Activated naive CD8-positive, alpha-beta T cell treated with anti-CD3 and anti-CD28 coated beads, Interleukin-2, amount 10 ng/mL, durations not matched to agents 7 days and 5 days (primary cell): ENCODE measurements at places on chromosomes 5 and 9.
A peak's percentile ranks its signal among the peaks of the same experiment; 100 is the strongest.

GRCh38 chr5:118253225-118254061 is 734.9 kb downstream of the DTWD2 start:
- H3K36me3 ChIP-seq: no peaks in the 10 kb centered on the region
- peaks cover 2% of the 10 kb centered on the region for H3K4me1 ChIP-seq
- H3K27ac ChIP-seq: no peak overlapping the region
- no peak for DNase-seq
- H3K4me3 ChIP-seq: no peak overlapping the region

DNA sequence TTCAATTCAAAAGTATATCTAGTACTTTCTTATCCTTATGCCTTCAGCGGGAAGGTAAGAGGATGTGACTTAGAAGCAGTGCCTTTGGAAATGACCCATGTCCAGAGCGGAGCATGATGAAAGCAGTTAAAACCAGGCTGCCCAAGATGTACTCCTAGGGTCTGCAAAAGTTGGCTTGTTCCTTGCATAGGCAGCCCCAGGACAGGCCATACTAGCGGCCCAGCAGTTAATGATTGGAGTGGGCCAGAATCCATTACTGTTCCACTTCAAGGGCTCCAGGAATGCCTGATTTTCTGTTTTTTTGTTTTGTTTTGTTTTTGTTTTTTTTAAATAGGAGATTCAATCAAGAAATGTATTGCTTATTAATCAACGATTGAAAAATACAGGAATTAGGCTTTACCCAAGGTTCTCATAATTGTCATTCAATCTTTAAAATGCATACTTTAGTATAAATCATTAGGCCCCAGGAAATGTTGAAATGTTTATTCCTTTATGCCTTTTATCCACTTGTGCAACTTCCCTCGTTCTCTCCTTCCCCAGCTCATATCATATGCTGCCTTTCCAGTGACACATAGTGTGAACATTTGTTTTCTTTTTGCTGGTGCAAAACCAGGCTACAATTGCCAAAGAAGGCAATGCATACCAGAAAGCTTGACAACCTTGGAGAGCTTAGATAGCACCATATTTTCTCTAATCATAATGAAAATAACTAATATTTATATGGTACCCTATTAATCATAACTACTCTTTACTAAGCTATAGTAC is 190.8 kb downstream of the ARHGEF28 start:
- H3K27me3 ChIP-seq: peaks cover 11% of the 10 kb centered on the region
- no peaks in the 10 kb centered on the region for H3K4me1 ChIP-seq
- no peak overlapping the region for H3K4me3 ChIP-seq
- H3K27ac ChIP-seq: no peak overlapping the region

- H3K36me3 ChIP-seq: peaks cover 26% of the 10 kb centered on the region
- H3K27ac ChIP-seq: no peak overlapping the region
- no peaks in the 10 kb centered on the region for H3K4me1 ChIP-seq
Measured at GRCh38 chr9:122239722-122240121, 11.0 kb upstream of the LHX6 start.

DNA sequence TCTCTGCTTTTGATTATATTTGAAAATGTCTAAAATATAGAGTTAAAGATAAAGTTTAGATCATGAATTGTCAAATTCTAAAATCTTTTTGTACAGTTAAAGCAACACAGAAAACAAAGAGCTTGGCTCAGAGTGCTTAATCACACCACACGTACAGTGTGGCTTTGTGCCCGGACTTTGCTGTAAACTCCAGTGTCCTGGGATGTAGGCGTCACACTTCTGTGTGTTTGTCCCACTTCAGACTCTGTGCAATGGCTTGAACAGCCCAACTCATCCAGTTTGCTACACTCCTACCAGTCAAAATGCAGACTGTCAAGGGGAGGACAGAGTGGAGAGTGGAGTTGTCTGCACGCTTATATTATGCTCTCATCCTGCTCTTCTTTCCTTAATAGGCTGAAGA is 45.3 kb downstream of the SMARCA2 start:
- H3K36me3 ChIP-seq: peaks cover 39% of the 10 kb centered on the region
- no peak overlapping the region for H3K27ac ChIP-seq
- peaks cover 10% of the 10 kb centered on the region for H3K4me1 ChIP-seq

DNA sequence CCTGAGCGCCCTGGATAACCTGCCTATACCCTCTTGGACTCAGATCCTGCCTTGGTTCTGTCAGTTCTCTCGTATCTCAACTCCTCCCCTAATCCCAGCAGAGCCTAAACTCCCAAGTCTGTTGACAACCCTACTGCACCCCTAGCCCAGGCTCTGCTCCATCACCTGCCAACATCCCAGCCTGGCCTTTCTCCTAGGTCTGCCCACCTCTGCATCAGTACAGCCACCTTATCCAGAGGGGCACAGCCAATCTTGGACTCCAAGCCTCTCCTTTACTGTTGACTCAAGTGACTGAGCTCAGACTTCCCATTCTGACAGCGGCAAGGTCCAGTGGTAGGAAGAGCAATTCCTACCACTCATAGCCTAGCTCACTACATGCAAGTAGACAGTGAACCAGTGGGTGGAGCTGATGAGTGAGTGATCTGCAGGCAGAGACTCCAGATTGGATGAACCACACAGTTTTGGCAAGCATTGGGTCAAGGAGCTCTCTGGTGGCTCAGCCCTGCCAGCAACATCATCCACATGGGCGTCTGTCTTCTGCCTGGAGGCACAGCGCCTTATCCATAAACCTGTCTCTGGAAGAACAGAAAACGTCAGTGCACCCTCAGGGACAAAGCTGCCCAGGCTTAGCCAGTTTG is 26.5 kb downstream of the TRMO start:
- peaks cover 9% of the 10 kb centered on the region for H3K36me3 ChIP-seq
- peaks cover under 1% of the 10 kb centered on the region for H3K4me1 ChIP-seq
- H3K27ac ChIP-seq: no peak overlapping the region

- no peak for DNase-seq
- no peak overlapping the region for H3K27ac ChIP-seq
- no peak overlapping the region for H3K4me3 ChIP-seq
- H3K36me3 ChIP-seq: no peaks in the 10 kb centered on the region
Measured at GRCh38 chr5:172427202-172427601, 27.1 kb downstream of the SH3PXD2B start.

GRCh38 chr5:150057996-150058395 is 28.4 kb downstream of the CSF1R start:
- peak overlapping the region; percentile 4 for H3K27ac ChIP-seq
- DNase-seq: peak; percentile 10
- H3K4me3 ChIP-seq: no peak overlapping the region
- no peaks in the 10 kb centered on the region for H3K27me3 ChIP-seq

- no peaks in the 10 kb centered on the region for H3K4me1 ChIP-seq
- H3K27me3 ChIP-seq: no peaks in the 10 kb centered on the region
- H3K4me3 ChIP-seq: no peak overlapping the region
- no peak for DNase-seq
- H3K27ac ChIP-seq: no peak overlapping the region
Measured at GRCh38 chr9:79801459-79801858, 229.7 kb downstream of the TLE4 start.

DNA sequence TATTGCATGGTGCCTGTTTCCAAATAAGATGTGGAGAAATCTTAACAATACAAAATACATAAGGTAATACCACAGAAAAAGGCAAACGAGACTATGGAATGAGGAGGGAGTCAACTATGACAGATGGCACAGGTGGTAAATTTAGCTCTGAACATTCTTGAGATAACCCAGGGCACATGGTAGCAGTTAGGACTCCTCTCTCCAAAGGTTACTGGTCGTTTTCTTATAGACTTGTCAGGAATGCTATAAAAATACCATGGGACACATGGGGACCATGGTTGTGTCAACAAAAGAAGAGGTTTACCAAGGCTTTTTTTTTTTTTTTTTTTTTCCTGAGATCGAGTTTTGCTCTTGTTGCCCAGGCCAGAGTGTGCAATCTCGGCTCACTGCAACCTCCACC is 209.4 kb upstream of the RFX3 start:
- H3K27ac ChIP-seq: no peak overlapping the region
- no peak for DNase-seq
- H3K4me1 ChIP-seq: peaks cover 8% of the 10 kb centered on the region
- H3K4me3 ChIP-seq: no peak overlapping the region
- H3K27me3 ChIP-seq: no peaks in the 10 kb centered on the region
- H3K36me3 ChIP-seq: no peaks in the 10 kb centered on the region

DNA sequence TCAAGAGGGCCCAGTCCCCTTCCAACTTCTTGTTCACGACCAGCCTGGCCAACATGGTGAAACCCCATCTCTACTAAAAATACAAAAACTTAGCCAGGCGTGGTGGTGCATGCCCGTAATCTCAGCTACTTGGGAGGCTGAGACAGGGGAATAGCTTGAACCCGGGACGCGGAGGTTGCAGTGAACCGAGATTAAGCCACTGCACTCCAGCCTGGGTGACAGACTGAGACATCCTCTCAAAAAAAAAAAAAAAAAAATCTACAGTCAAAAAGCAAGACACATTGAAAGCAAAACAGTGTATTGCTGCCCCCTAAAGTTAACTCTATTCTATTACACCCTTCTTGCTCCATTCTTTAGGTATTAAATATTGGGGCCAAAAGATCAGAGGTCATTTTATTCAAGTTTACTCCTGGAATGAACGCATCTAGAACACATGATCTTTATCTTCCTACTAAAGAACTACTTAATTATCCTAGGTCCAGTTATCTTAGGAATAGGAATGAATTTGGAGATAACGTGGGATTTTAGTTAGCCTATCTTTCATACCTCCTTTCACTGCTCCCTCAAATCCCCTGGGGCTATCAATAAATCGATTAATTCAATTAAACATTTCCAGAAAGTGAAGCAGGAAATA is 2.4 kb downstream of the ATG12 start:
- peaks cover 31% of the 10 kb centered on the region for H3K4me1 ChIP-seq
- H3K4me3 ChIP-seq: peak overlapping the region; percentile 96
- H3K27ac ChIP-seq: no peak overlapping the region
- H3K27me3 ChIP-seq: no peaks in the 10 kb centered on the region
- DNase-seq: no peak
- peaks cover 25% of the 10 kb centered on the region for H3K36me3 ChIP-seq

GRCh38 chr5:107253246-107253645 is 417.5 kb downstream of the EFNA5 start:
- peaks cover 2% of the 10 kb centered on the region for H3K27me3 ChIP-seq
- H3K4me1 ChIP-seq: no peaks in the 10 kb centered on the region
- no peaks in the 10 kb centered on the region for H3K36me3 ChIP-seq
- DNase-seq: no peak

- H3K36me3 ChIP-seq: no peaks in the 10 kb centered on the region
- H3K27me3 ChIP-seq: no peaks in the 10 kb centered on the region
- DNase-seq: no peak
- H3K27ac ChIP-seq: no peak overlapping the region
Measured at GRCh38 chr9:9819886-9820285, 792.9 kb downstream of the PTPRD start.

GRCh38 chr9:17251100-17251499 is 116.3 kb downstream of the CNTLN start:
- H3K4me3 ChIP-seq: no peak overlapping the region
- H3K27me3 ChIP-seq: no peaks in the 10 kb centered on the region
- no peak for DNase-seq
- H3K27ac ChIP-seq: no peak overlapping the region
- no peaks in the 10 kb centered on the region for H3K36me3 ChIP-seq

DNA sequence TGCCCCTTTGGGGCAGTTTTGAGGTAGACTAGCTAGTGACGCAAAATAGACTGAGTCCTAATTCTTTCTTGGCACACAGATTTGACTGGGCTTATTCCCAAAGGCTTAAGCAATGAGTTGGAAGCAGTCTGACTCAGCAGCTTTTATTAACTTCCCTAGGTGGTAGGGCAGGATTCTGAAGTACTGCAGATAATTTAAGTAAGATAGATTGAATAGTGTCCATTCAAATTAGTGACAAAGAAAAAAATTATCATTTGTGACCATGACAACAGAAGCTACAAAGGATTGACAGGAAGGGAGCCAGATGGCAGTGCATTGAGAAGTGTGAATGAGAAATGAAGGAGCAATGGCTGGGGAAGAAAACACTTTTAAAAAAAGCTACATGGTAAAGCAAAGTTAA is 649.4 kb downstream of the CDH9 start:
- no peak overlapping the region for H3K4me3 ChIP-seq
- no peak overlapping the region for H3K27ac ChIP-seq
- no peaks in the 10 kb centered on the region for H3K36me3 ChIP-seq
- DNase-seq: no peak

DNA sequence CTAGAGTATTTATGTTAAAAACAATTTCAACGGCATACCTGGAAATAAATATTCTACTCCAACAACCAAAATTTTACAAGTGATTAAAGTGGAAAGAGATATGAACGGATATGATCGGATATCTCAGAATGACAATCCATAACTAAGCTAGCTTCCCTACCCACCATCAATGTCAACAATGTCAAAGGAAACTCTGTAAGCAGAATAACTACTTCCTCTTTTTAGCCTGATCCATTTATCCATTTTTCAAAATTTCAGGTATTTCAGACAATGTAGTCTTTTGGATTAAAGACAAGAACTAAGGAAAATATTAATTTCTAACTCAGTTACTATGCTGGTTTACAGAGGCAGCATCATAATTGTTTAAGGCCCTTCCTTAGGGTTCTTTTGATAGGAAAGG is 188.7 kb downstream of the DENND1A start:
- no peak overlapping the region for H3K4me3 ChIP-seq
- no peak overlapping the region for H3K27ac ChIP-seq
- peaks cover 2% of the 10 kb centered on the region for H3K36me3 ChIP-seq
- no peak for DNase-seq

DNA sequence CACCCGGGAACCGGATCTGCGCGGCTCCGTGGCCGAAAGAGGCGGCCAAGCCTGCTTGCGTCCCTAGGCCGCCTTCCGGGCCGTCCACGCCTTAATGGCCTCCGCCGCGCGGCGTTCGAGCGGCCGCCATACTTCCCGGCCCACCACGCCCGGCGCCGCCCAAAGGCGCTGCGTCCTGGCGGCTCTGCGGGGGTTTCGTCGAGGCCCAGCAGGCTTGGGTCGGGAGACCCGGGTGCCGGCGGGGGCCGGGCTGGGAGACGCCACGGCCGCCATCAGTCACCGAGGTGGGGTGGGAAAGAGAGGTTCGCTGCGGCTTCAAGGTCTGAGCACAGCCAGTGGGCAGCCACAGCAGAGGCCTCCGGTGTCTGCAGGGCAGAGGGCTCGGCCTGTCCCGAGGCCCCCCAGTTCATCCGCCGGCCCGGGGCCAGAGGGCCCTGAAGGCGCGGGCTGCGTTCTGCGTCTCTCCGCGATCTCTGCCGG is 545.8 kb upstream of the CDH10 start:
- no peak overlapping the region for H3K27ac ChIP-seq
- no peaks in the 10 kb centered on the region for H3K27me3 ChIP-seq
- no peaks in the 10 kb centered on the region for H3K36me3 ChIP-seq
- no peaks in the 10 kb centered on the region for H3K4me1 ChIP-seq

GRCh38 chr5:101637599-101637998 is 658.5 kb downstream of the SLCO4C1 start:
- H3K4me3 ChIP-seq: no peak overlapping the region
- H3K27ac ChIP-seq: no peak overlapping the region
- H3K27me3 ChIP-seq: no peaks in the 10 kb centered on the region
- DNase-seq: no peak

DNA sequence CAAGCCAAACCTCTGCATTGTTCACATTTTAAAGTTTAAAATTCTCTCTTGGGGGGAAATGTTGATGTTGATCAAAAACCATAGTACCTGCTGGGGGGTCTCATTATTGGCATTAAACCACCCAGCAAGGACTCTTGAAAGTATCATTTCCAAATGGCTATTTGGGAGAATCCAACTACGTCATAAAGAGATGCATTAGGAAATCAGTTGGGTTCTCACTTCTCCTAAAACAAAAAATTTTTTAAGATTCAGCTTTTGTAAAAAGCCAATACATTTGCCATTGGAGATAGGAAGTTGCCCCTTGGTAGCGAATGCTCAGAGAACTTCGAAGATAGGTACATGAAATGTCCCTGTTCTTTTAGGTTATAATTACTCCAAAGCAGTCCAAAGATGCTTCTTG is 96.4 kb downstream of the GNAQ start:
- peaks cover 3% of the 10 kb centered on the region for H3K4me1 ChIP-seq
- DNase-seq: no peak
- no peaks in the 10 kb centered on the region for H3K27me3 ChIP-seq
- peaks cover 15% of the 10 kb centered on the region for H3K36me3 ChIP-seq
- no peak overlapping the region for H3K4me3 ChIP-seq
- no peak overlapping the region for H3K27ac ChIP-seq
